Heart left ventricle (tissue), 16 donors: ENCODE measurements at places on chromosomes 2 and 18. TPM values are rescaled to one million over a fixed set of nuclear protein-coding genes. Genes with fewer than 3 reads are reported as not detected.

DNA sequence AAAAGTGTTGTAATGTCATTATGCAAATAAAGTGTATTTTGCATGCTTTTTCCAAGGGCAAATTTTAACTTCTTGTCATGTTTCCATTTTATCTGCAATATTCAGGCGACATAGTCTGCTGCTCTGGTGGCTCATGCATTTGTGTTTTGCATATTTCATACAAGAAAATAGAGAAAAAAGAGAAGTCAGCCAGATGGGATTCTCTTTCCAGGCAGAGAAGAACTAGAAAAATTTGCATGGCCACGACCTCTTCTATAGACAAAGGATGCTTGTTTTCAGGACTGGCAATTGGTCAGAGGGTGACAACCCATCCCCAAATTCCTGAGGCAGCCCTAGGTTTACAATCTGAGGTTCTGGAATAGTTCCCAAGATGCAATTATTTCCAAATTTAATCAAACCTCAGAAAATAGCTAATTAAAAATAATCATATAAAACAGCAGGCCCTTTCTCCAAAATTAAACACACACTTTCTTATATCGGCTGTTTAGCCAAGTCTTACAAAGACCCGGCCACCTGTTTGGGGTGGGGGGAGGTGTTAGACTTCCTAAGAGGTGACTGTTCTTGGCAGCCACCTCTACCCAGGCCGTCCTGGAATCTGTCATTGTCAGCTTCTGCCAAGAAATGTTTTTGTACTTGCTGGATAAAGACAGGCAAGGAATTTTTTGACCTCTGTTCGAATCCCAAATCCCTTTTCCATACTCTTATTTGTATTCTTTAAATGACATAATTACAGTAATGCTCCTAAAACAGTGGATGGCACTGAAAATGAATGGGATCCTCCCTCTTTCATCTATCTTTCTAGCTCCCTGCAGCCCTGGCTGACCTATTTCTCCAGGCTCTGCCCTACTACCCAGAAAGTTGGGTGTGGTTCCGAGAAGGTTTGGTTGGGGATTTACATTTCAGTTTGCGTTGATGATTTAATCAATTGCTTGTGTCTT is 20.8 kb upstream of the SOS1 start:
- no peak for DNase-seq

DNA sequence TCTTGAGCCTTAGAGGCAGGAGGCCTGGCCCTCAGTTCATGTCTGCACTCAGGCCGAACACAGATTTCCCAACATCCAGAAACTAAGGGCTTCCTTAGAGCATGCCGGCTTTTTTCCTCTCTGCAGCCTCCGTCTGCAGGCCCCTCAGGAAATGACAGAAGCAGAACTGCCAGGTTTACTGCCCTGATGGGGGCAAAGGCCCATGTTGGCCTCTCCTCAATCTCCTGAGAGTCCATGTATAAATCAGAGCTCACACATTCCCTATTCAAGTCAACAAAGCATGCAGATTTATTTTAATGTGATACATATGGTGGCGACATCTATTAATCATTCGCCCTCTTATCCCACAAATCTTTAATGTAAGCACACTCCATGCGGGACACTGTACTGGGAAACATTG is 475.6 kb upstream of the HS6ST1 start:
- DNase-seq = no peak

The ADRA2B gene
- 1.5 TPM for polyA plus RNA-seq

DNA sequence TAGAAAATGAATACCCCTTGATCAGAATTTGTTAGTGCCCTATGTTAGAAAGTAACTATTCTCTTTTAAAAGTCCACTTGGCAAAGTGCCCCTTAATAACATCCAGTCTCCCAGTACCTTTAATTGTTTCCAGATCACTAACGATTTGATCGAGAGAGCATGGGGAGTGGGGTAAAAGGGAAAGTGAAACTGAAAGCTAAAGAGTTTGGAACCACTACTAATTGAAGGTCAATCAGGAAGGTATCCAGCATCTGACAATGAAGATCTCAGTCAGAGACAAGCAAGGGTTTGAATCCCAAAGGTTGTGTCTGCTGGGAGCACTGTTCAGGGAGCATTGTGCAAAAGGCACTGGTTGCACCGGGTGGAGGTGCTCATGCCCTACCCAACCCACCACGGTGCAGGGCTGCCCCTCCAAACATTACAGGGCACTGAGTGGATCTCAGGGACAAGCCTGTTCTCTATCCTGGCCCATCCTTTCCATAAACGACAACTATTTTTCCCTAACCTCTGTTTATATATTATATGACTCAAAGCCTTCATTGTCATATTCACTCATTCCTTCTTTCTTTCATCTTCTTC is 14.6 kb upstream of the RIT2 start:
- no peak for DNase-seq

The SH3BP4 gene
- 25.2 TPM for polyA plus RNA-seq

DNA sequence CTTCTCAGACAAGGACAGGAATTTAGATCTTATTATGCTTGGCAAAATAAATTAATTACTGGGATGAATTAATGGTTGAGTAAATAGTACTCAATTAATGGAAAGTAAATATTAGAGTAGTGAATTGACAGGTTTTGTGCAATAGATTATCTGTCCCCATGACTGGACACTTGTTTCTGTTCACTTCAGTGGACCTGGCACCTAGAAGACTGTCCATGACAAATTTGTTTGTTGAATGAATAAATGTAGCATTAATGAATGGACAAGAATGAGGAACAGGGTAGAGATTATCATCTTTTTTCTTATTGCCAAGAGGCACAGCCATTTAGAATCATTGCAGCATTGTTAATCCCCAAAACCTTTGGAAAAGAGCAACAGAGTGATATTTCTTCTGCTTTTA is 570.0 kb upstream of the CRIM1 start:
- DNase-seq = no peak

The MPP4 gene
- 0.24 TPM for polyA plus RNA-seq

DNA sequence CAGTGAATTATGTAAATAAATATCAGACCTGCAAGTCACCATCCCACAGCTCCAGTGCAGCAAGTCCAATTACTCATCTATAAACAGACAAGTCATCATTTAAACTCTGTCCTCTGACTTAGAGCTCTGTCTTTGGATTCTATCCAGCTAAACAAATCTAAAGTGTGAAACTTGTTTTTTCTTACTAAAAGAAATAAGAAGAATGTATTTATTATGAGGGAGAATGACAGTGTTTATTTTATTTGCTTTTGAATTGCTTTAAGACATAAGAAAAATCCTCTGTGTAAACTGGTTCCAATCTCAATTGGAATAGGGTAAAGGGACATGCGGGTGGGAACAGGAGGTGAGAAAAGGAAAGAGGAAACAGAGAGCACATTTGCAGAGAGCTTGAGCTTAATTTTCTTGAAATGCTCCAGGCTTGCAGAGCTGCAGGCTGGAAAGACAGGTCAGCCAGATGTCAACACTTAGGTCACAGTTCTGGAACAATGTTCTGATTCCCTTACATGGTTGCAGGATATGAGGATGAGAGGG is 355.8 kb downstream of the MEIS1 start:
- no peak for DNase-seq

The SERPINB4 gene
- 0.85 TPM for polyA plus RNA-seq

DNA sequence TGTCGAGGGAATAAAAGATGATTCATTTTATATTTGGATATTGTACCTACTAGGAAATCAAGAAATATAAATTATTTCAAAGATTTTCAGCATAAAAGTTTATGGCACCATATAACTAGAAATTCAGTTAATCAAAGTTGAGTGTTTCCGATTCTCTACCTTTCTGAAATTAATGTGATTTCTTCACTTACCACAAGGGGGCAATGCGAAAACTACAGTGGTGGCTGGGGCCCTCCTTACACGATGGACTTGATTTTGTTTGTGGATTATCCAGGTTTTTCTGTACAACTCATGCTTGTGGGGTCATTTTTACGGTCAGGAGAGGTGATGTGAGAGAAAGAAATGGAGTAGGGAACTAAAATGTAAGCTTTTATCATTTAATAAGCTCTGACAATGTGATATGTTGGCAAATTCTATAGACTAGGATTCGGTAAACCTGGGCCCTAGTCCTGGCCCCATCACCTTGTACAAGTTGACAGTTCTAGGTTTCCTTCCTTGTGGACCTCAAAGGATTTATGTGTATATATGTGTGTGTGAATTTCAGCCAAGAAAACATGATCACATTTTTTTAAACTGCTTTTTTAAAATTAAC is 47.6 kb downstream of the G6PC2 start:
- no peak for DNase-seq

GRCh38 chr2:173986805-173987204 is 21.6 kb upstream of the SP3 start:
- no peak for DNase-seq

DNA sequence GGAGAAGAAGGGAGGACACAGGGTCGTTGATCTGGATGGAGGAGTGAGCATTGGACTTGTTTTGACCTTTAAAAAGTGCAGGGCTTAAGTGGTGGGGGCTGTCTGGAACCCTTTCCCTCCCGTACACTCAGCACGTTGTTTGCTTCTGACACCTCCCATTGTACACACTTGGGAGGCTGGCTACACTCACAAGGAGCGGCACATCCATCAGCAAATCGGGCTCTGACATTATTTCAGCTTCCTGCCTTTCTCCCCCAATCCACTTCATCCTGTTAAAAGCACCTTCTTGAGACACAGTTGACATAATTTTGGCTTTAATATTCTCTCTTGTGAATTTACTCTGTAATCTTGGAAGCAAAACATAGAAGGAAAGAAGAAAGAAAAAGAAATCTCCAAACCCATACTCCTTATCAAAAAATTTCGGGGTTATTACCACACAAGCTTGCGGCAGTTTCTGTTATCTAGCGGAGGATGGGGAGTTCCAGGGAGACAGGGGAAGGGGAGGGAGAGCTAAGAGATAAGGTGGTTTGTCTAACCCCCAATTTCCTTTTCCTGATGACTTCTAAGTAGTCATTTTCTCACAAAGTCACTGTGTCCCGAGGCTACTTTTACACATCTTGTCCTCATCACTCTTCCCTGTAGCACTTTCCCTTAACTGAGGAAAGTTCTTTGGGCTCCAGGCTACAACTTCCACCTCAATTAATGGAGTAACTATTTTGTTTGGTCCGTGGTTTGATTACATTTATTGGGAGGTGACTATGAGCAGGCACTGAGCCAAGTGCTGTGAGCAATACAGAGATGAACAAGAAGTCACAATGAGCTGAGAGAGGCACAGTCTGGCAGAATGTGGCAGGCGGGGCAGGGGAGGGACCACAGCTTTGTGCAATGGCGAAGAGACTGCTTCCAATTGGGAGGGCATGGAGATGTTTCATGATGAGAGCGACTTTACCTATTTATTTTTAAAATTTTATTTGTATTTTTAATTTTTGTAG is 240.1 kb upstream of the MEX3C start:
- DNase-seq = no peak

- no peak for DNase-seq
These were observed 29.5 kb upstream of the IL1R2 start for GRCh38 chr2:101962309-101962708.

The CHST9 gene
- polyA plus RNA-seq = 2.4 TPM

DNA sequence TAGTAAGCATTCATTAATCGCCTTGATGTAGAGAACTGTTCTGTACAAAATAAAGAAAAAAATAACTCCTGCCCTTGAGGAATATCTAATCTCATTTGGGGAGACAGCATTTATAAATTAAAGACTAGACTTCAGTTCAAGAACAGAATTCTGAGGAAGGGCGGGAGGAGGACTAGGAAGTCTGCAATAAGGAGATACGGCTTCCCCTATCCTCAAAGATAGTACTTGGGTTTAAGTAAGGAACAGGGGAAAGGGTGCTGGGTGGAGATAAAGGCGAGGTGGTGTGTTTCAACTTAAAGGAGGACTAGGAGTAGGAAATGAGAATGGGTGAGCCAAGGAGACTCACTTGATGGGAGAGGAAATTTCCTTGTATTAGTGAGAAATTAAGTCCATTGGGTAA is 121.9 kb upstream of the MSTN start:
- no peak for DNase-seq

The COLEC11 gene
- polyA plus RNA-seq = 8.8 TPM

- no peak for DNase-seq
These were observed 774.3 kb upstream of the HS6ST1 start for GRCh38 chr2:129092956-129093355.

DNA sequence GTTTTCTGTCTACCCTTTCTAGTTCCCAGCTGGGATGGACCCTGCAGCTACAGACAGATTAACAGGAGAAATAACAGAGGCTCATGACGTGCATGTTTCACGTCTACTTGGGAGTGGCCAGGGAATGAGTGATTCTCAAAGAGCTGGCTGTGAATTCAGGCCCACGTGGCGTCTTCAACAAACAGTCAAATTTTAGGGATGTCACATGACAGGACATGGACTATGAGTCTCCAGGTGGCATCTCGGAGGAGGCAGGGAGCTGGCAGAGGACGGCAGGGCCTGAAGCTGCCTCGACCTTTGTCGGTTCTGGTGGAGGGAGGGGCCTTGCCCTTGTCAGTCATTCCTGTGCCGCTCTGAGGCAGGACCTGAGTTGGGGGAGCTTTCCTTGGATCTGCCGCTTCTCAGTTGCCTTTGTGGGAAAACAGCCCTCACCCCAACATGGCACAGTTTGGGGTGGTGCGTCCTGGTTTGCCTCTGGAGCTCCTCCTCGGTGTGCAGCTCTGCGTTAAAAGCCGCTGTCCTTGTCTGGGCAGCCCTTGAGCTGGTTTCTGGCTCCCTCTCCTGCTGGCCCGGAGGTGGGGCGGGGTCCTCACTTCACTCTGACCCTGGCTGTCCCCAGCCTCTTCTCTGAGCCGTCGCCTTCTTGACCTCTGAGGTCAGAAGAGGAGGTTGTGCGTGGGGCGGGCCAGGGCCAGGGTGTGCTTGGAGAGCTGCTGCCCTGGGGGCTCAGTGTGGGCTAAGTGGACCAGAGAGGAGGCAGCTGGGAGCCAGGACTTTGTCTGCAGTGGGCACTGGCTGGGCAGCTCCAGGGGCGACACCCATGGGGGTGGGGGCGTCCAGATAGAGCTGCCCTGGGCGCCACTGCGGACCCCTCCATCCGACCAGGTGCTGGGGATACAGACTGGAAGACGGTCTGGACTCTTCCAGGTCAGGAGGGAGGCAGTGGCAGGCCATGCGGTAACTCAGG is 12.1 kb upstream of the GAL3ST2 start:
- DNase-seq = no peak

The PROKR1 gene
- not detected for polyA plus RNA-seq

DNA sequence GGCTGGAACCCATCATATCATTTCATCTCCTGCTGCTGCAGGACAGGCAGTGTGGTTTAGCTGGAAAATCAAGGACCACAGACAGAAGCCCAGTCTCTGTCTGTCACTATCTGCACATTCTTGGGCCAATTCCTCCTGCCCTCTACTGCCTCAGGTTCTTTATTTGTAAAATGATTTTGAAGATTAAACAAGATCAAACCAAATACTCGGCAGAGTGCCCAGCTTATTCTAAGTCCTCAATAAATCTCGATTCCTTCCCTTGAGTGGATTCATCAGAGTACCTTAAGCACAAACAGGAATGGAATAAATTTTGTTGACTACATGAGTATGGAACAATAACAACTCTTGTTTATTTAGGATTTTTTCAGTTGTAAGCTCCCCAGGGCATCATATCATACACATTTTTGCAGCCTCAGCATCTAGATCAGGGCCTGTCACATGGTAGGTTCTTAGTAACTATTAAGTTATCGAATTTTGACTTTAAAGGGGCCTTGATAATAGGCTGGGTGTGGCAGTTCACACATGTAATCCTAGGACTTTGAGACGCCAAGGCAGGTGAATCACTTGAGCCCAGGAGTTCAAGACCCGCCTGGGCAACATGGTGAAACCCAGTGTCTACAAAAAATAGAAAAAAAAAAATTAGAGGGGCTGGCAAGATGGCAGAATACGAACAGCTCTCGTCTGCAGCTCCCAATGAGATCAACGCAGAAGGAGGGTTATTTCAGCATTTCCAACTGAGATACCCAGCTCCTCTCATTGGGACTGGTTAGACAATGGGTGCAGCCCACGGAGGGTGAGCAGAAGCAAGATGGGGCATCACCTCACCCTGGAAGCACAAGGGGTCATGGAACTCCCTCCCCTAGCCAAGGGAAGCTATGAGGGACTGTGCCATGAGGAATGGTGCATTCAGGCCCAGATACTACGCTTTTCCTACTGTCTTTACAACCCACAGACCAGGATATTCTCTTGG is 11.1 kb downstream of the RHOB start:
- DNase-seq = no peak
